ENCODE measurements at places on chromosomes 7 and 10.
A peak's percentile ranks its signal among the peaks of the same experiment; 100 is the strongest.

GRCh38 chr7:7239346-7239745 is 57.0 kb downstream of the C1GALT1 start:
- no peak for DNase-seq

- no peak for DNase-seq
These were observed 701.2 kb downstream of the AUTS2 start for GRCh38 chr7:70299472-70299807.

DNA sequence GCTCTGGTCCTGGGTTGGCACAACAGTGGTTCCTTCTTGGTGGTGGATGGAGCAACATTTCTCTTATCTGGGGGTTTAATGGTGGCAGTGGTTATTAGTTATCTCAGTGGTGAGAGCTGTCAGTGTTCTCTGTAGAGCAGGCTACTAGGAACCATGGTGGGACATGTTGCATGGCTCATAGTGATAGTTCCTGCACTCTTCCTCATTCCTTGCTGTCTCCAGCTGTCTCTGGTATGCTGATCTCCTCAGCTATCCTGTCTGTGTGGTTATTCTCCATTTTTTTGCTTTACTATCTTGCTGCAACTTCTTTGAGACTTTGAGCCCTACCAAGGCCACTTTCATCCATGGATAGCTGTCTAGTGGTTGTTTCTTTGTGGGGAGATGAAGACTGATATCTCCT is 44.0 kb downstream of the CCDC7 start:
- DNase-seq = no peak

- DNase-seq = no peak
These were observed 264.5 kb downstream of the CELF2 start for GRCh38 chr10:11282156-11282555.

DNA sequence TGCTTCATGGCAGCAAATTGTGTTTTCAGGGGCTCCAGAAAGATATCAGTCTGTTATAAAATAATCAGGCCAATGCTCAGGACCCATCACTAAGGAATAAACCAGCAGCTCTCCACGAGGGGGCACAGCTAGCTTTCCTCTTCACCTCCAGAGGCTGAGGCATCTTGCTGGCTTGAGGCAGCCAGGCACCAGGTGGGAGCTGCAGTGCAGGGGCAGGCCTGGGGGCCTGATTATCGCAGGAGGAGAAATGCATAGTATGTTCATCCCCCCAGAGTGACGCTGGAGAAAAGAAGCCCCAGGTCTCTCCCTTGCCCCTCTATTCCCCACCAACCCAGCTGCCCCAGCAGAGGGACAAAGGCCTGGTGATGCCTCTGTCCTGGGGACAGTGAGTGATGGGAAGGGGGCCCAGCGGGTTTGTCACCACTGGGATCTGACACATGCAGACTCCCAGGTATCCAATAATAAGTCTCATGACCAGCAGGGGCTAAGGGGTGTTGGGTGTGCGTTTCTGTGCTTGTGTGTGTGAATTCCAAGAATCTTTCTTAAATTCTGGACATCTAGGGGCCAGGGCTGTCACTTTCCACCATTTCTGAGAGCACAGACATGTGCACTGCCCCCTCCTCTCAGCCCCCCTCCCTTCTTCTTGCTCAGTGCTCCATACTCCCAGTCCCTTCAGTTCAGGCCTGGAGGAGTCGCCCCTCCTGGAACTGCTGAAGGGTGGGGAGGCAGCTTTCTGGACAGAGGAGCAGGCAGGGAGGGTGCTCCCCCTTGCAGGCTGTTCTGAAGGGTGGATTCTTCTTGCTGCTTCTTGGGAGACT is 128.1 kb upstream of the FAM20C start:
- DNase-seq = peak; percentile 29

All from skeletal muscle cell (primary cell).